ENCODE measurements at places on chromosomes 13 and 19. TPM values are rescaled to one million over a fixed set of nuclear protein-coding genes. Genes with fewer than 3 reads are reported as not detected.

- peak; percentile 67 for DNase-seq
- no peaks in the 10 kb centered on the region for H3K27me3 ChIP-seq
- peaks cover 10% of the 10 kb centered on the region for H3K36me3 ChIP-seq
- H3K27ac ChIP-seq = peak overlapping the region; percentile 98
Observed at GRCh38 chr19:43524922-43525835, 1.8 kb downstream of the ETHE1 start.

DNA sequence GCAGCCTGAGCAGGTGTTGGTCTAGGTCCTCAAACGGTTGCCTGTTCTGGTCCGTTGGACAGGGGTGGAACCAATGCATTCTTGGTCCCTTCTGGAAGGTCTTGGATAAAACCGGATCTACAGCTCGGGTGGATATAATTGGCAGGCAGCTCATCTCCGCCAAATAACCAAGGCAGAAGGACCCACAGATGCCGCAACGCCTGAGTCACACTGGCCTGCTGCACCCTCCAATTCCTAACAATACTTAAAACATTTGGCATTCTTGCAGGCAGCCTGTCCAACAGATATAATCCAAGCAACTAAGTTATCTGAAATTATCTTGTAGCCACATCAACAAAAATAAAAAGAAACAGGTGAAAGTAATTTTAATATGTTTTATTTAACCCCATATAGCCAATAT lies 59.0 kb upstream of the FGF14 start:
- H3K4me3 ChIP-seq = no peak overlapping the region
- H3K27ac ChIP-seq = no peak overlapping the region
- no peak for DNase-seq
- H3K36me3 ChIP-seq = no peaks in the 10 kb centered on the region

NCR1 gene
- not detected for total RNA-seq

CLEC17A gene
- total RNA-seq = 0.33 TPM

- H3K36me3 ChIP-seq = peaks cover 52% of the 10 kb centered on the region
- DNase-seq = no peak
- no peak overlapping the region for H3K4me3 ChIP-seq
- no peaks in the 10 kb centered on the region for H3K27me3 ChIP-seq
- no peak overlapping the region for H3K27ac ChIP-seq
Observed at GRCh38 chr19:5714816-5715215, 5.1 kb downstream of the LONP1 start.

DNA sequence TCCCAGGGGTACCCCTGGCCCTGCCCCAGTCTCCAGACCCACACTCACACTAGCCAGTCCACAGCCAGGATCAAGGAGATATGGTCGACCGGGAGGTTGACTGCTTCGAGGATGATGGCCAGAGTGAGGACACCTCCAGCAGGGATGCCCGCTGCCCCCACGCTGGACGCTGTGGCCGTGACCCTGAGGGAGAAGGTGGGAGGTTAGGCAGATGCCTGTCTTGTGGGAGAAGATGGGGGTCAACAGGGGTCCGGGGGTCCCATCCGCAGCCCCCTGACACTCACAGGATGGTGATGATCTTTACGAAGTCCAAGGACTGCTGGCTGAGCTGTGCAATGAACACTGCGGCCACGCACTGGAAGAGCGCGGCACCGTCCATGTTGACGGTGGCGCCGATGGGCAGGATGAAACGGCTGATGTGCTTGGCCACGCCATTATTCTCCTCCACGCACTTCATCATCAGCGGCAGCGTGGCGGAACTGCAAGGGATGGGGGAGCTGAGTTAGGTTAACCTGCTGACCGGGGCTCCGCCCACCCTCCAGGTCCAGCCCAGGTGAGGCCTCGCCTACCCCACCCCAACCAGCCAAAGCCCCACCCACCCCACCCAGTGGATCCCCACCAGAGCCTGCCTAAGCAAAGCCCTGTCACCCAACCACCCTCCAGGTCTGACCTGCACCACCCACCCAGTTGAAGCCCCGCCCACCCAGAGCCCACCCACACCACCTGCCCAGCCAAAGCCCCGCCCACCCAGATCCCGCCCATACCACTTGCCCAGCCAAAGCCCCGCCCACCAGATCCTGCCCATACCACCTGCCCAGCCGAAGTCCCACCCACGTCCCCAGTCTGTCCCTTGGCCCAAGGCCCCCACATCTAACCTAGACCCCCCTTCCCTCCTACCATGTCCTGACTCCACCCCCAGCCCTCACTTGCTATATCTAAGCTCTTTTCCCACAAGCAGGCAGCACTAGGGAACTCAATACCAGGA lies 11.2 kb downstream of the SLC1A5 start:
- H3K36me3 ChIP-seq = peaks cover 53% of the 10 kb centered on the region
- DNase-seq = peak; percentile 34
- H3K4me1 ChIP-seq = peaks cover 12% of the 10 kb centered on the region
- H3K4me3 ChIP-seq = no peak overlapping the region
- peak overlapping the region; percentile 33 for H3K27ac ChIP-seq
- no peaks in the 10 kb centered on the region for H3K27me3 ChIP-seq

DNA sequence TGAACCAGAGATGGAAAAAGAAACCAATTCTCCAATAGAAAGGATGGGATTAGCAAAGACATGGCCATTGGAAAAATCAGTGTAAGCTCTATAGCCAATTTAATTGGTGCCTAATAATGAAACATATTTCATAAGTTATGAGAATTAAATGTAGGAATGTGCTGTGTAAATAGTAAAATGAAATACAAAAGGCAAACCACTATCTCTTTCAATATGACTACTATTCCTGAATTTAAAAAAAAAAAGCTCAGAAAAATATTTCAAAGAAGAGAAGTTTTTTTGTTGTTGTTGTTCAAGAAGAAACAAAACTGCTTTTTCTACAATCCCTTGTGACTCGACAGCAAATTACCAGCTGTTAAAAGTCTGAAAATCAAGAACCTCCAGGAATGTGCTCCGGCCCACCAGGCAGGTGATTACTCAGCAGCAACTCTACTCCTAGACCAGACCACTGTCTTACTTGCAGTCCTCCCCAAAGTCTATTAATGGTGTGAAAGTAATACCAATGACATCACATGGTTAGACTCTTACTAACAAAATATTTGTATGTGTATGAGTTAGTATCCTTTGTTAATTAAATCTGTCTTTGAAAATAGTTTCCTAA lies 362.4 kb downstream of the KCTD12 start:
- H3K4me1 ChIP-seq = no peaks in the 10 kb centered on the region
- no peaks in the 10 kb centered on the region for H3K36me3 ChIP-seq
- H3K4me3 ChIP-seq = no peak overlapping the region
- no peak for DNase-seq
- no peaks in the 10 kb centered on the region for H3K27me3 ChIP-seq
- no peak overlapping the region for H3K27ac ChIP-seq

- DNase-seq = no peak
- H3K27me3 ChIP-seq = no peaks in the 10 kb centered on the region
- H3K27ac ChIP-seq = peak overlapping the region; percentile 33
- H3K4me1 ChIP-seq = peaks cover 15% of the 10 kb centered on the region
- H3K4me3 ChIP-seq = no peak overlapping the region
Observed at GRCh38 chr19:16428372-16429036, 43.3 kb downstream of the EPS15L1 start.

DNA sequence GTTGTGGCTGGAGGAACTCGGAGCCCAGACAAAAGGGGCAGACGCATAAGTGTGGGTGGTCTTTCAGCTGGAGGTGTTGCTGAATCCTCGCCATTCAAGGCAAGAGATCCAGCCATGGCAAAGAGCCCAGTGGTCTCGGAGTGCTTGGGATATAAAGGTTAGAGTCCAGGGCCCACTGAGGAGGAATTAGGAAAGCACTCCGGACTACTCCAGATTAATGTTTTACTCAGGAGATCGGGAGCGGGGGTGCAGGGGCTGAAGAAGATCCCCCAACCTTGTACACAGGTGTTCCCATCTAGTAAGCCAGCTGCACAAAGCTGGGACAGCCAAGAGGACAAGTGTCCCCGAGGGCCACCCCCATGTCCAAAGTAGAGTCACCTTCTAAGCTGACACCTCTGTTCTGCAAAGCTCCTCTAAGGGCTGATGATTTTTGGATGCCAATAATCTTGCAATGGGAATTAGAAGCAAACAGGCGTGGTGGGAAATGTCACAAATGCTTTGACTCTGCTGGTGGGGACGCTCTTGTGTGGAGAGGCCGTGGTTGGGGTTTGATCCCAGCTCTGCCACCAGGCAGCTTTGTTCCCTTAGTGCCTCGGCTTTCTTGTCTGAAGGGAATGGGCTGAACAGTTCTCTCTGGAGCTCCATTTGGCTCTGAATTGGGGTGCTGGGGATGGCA lies 194.3 kb upstream of the SOX1 start:
- H3K36me3 ChIP-seq = no peaks in the 10 kb centered on the region
- no peak for DNase-seq
- H3K4me1 ChIP-seq = no peaks in the 10 kb centered on the region
- H3K27ac ChIP-seq = no peak overlapping the region
- no peak overlapping the region for H3K4me3 ChIP-seq
- H3K27me3 ChIP-seq = peaks cover 13% of the 10 kb centered on the region

KLF5 gene
- 3.3 TPM for total RNA-seq
